Epithelial cell of umbilical artery (primary cell): ENCODE measurements at places on chromosomes 12 and 14. TPM values are rescaled to one million over a fixed set of nuclear protein-coding genes. Genes with fewer than 3 reads are reported as not detected.

TRPV4 gene
- total RNA-seq: 0.61 and 1.3 TPM in 2 replicates

CEBPE gene
- not detected in 2 replicates for total RNA-seq

SERPINA6 gene
- not detected in 2 replicates for total RNA-seq

HIF1A gene
- 111 and 161 TPM in 2 replicates for total RNA-seq

ACSM4 gene
- not detected in 2 replicates for total RNA-seq

KRT79 gene
- under 0.01 TPM in 1 of 2 replicates, not detected in the other for total RNA-seq

ADCY4 gene
- total RNA-seq: 20.1 and 36.6 TPM in 2 replicates

KRT72 gene
- total RNA-seq: not detected in 2 replicates

DRAM1 gene
- total RNA-seq: 31.5 and 46.5 TPM in 2 replicates

KRT83 gene
- not detected in 2 replicates for total RNA-seq

CLEC2A gene
- total RNA-seq: not detected in 2 replicates

RAPGEF3 gene
- 17.2 and 29.5 TPM in 2 replicates for total RNA-seq

SALL2 gene
- total RNA-seq: 1.2 and 1.3 TPM in 2 replicates
